ENCODE measurements at places on chromosomes 5 and 9. TPM values are rescaled to one million over a fixed set of nuclear protein-coding genes. Genes with fewer than 3 reads are reported as not detected.
A peak's percentile ranks its signal among the peaks of the same experiment; 100 is the strongest.

DNA sequence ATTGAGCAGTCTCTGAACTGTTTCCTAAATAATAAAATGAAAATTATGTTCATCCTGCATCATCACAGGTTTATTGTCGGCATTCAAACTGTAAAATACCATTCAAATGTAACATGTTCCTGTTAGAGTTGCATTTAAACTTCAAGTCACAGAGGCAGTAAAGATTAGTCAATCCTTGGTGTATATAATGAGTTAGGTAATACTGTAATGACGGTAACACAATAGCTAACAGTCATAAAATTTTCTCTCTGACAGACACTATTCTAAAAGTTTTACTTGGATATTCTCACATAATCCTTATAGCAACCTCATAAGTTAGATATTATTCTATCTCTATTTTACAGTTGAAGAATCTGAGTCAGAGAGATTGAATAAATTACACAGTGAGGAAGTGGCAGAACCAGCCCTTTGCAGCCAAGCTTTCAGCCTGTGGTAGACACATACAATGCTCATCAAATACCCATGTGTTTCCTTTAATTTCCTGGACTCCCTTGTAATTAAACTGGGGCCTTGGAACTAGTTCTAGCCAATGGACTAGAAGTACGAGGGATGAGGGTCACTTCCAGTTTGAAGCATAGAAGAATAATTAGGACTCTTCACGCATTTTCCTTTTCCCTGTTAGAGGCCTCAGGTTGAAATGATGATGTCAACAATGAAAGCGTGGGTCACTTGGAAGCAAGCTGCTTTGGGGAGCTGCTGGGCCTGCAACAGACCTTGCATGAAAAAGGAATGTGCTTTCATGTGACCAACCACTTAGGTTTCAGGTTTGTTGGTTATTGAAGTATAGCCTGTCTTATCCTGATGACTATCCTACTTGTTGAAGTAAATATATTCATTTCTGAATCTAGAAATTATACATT, 12.3 kb upstream of the CAST start:
- H3K36me3 ChIP-seq = no peaks in the 10 kb centered on the region
- no peaks in the 10 kb centered on the region for H3K27me3 ChIP-seq
- DNase-seq = no peak
- H3K4me3 ChIP-seq = no peak overlapping the region
- H3K4me1 ChIP-seq = no peaks in the 10 kb centered on the region
- H3K27ac ChIP-seq = peak overlapping the region; percentile 5

- no peak overlapping the region for H3K27ac ChIP-seq
- no peak overlapping the region for H3K4me3 ChIP-seq
- H3K27me3 ChIP-seq = no peaks in the 10 kb centered on the region
Measured at GRCh38 chr5:156896546-156896945, 46.5 kb downstream of the PPP1R2B start.

DNA sequence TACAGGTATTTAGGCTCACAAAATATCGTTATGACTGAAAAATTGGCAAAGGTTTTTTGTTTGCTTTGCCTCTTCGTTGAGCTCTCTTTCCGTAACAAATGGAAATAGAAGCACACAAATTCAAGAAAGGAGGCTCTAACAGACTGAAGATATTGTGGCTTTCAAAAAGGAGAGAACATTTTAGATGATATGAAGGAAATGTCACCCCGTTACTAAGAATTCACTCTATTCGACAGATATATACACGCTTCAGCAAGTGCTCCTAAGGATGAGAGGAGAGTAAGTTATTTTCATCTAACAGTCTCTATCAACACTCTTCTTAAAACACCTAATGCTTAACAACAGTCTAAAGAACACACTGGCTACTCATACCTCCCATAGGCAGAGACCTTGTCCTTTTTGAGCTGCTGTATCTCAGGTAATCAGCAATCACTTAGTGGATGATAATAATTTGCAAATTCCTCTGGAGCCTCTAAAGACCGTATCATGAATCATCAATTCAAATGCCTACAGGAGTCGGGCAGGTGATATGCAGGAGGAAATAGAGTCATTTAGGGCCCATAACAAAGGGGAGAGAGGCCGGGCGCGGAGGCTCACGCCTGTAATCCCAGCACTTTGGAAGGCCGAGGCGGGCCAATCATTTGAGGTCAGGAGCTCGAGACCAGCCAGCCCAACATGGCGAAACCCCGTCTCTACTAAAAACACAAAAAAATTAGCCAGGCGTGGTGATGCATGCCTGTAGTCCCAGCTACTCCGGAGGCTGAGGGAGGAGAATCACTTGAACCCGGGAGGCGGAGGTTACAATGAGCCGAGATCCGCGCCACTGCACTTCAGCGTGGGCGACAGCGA, 1.4 kb upstream of the HSDL2 start:
- H3K36me3 ChIP-seq = no peaks in the 10 kb centered on the region
- H3K4me1 ChIP-seq = no peaks in the 10 kb centered on the region
- no peaks in the 10 kb centered on the region for H3K27me3 ChIP-seq
- peak overlapping the region; percentile 91 for H3K4me3 ChIP-seq
- peak; percentile 52 for DNase-seq

DNA sequence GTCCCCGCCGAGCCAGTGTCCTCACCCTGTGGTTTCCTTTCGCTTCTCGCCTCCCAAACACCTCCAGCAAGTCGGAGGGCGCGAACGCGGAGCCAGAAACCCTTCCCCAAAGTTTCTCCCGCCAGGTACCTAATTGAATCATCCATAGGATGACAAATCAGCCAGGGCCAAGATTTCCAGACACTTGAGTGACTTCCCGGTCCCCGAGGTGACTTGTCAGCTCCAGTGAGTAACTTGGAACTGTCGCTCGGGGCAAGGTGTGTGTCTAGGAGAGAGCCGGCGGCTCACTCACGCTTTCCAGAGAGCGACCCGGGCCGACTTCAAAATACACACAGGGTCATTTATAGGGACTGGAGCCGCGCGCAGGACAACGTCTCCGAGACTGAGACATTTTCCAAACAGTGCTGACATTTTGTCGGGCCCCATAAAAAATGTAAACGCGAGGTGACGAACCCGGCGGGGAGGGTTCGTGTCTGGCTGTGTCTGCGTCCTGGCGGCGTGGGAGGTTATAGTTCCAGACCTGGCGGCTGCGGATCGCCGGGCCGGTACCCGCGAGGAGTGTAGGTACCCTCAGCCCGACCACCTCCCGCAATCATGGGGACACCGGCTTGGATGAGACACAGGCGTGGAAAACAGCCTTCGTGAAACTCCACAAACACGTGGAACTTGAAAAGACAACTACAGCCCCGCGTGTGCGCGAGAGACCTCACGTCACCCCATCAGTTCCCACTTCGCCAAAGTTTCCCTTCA, 1.4 kb downstream of the GLIS3 start:
- peak; percentile 20 for DNase-seq
- peak overlapping the region; percentile 81 for H3K27ac ChIP-seq
- peak overlapping the region; percentile 48 for H3K4me3 ChIP-seq
- no peaks in the 10 kb centered on the region for H3K36me3 ChIP-seq
- no peaks in the 10 kb centered on the region for H3K27me3 ChIP-seq

DNA sequence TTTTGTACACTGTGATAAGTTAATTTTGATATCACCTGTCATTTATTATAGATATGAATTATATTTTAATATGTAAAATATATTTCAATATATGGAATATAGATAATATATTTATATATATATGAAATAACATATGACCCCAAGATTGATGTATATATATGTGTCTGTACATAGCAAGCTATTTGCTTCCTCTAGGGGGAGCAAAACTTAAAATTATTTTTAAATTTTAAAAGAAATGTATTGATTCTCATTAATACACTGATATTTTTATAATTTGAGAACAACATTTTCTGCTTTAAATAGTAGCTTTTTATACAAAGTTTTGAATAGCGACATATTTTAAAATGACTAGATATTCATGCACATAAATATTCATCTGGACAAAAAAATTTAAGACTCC, 272.0 kb downstream of the DMRTA1 start:
- H3K36me3 ChIP-seq = no peaks in the 10 kb centered on the region
- no peak overlapping the region for H3K4me3 ChIP-seq
- DNase-seq = no peak
- H3K4me1 ChIP-seq = no peaks in the 10 kb centered on the region
- H3K27me3 ChIP-seq = no peaks in the 10 kb centered on the region

Gene TRIM52
- 19.8 TPM for total RNA-seq
